Colonic mucosa (tissue), 4 donors: ENCODE measurements at places on chromosomes 3 and 15. TPM values are rescaled to one million over a fixed set of nuclear protein-coding genes. Genes with fewer than 3 reads are reported as not detected.

The CCRL2 gene
- total RNA-seq: 17.6 TPM

The MASP1 gene
- 11.1 TPM for total RNA-seq

The ISL2 gene
- 0.35 TPM for total RNA-seq

The GATM gene
- total RNA-seq: 6.4 TPM

The NUDT16 gene
- total RNA-seq: 39.4 TPM

The SV2B gene
- total RNA-seq: 1.1 TPM

The LRTM1 gene
- not detected for total RNA-seq

The STRC gene
- total RNA-seq: 0.74 TPM

The DCUN1D1 gene
- total RNA-seq: 56.6 TPM

The CLDN11 gene
- 7.2 TPM for total RNA-seq

The WDR72 gene
- total RNA-seq: 0.08 TPM

The KY gene
- total RNA-seq: 0.44 TPM

The PLA2G4E gene
- 0.67 TPM for total RNA-seq

The CADPS gene
- total RNA-seq: 2.9 TPM

The EFL1 gene
- 38.9 TPM for total RNA-seq

The PRSS50 gene
- total RNA-seq: not detected

The SMCO1 gene
- total RNA-seq: not detected

The PAQR5 gene
- 36.3 TPM for total RNA-seq

The DIPK2A gene
- total RNA-seq: 19.3 TPM

The PCLAF gene
- 40.4 TPM for total RNA-seq

The ALPK3 gene
- total RNA-seq: 2.4 TPM

The MRPS25 gene
- 53.3 TPM for total RNA-seq

The C15orf62 gene
- total RNA-seq: 0.74 TPM

The PLCD1 gene
- total RNA-seq: 46.8 TPM

The HIGD2B gene
- not detected for total RNA-seq

The GHRL gene
- 1.1 TPM for total RNA-seq

The FAM107A gene
- 5.1 TPM for total RNA-seq

The RYK gene
- total RNA-seq: 30.7 TPM

The COL6A6 gene
- total RNA-seq: not detected

The GABRR3 gene
- total RNA-seq: not detected

The FBLN2 gene
- total RNA-seq: 24.1 TPM

The CORO2B gene
- 0.77 TPM for total RNA-seq

The TRIM42 gene
- not detected for total RNA-seq

The VGLL3 gene
- 8.0 TPM for total RNA-seq

The ONECUT1 gene
- total RNA-seq: 0.64 TPM

The UBA5 gene
- total RNA-seq: 32.2 TPM

The TIMP4 gene
- 2.0 TPM for total RNA-seq

The CHRNA3 gene
- 3.5 TPM for total RNA-seq

The GUCA1C gene
- total RNA-seq: not detected

The TRPM1 gene
- total RNA-seq: not detected

The ANKUB1 gene
- not detected for total RNA-seq

The NR1I2 gene
- 70.4 TPM for total RNA-seq

The XCR1 gene
- total RNA-seq: 0.17 TPM

The ZNF385D gene
- 2.6 TPM for total RNA-seq

The CCDC32 gene
- total RNA-seq: 27.5 TPM
